ENCODE measurements at places on chromosomes 2 and 18.
A peak's percentile ranks its signal among the peaks of the same experiment; 100 is the strongest.

- no peak for DNase-seq
Observed at GRCh38 chr2:84805250-84805958, 75.5 kb downstream of the TRABD2A start.

- DNase-seq = no peak
Observed at GRCh38 chr2:8486141-8486540, 195.7 kb upstream of the ID2 start.

DNA sequence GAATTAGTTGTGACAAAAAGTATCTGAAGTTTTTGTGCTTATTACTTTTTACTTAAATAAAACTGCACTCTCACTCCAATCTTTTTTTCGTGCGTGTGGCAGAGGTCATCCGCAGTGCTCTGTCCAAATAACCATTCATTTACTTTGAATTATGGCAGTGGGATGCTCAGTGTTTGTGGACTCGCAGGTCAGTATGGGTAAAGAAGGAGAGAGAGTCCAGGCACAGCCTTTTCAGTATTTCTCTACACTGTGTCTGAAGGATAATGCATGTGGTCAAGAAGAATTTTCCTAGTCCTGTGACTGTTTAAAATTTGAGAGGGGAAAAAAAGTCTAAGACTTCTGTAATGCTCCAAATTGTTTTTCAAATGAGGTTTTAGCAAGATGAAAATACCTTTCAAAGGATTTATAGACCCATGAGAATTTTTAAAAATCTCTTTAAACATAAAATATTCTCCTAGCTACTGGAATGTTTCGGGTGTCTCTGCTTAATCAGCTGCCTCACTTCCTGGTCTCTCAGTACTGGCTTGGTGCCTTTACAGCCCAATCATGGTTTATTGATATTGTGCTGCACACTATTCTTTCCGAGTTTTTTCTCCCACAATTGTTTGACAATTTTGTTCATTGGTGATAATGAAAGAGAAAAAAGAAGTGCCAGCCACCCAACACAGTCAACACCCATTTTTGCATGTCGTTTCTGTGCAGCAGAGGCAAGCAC is 453.2 kb downstream of the PTPRM start:
- DNase-seq = no peak

GRCh38 chr18:36534154-36534688 is 236.7 kb downstream of the FHOD3 start:
- DNase-seq = no peak

- no peak for DNase-seq
Observed at GRCh38 chr2:53701221-53701620, 66.4 kb upstream of the CHAC2 start.

GRCh38 chr2:82811946-82812345 is 1647.1 kb downstream of the SUCLG1 start:
- no peak for DNase-seq

DNA sequence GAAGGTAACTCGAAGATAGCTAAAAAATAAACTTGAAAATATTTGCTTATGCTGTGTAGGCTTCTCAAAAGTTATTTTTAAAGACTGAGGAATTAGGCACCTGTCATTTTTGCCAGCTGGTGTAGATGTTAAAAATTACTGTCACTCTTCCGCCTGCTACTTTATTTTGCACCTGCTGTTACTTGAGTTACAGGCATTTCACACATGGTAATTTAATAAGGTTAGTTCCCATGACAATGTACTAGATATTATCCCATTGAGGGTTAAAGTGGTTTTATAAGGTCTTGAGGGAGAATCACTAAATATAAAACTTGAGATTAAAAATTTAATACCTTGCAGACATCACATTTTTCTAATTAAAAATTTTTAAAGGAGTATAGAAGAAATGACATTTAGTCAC is 26.6 kb downstream of the MYL1 start:
- no peak for DNase-seq

- DNase-seq = peak; percentile 55
Observed at GRCh38 chr2:160282063-160282580, 82.0 kb upstream of the ITGB6 start.

GRCh38 chr2:227188292-227188691 is 23.9 kb downstream of the COL4A3 start:
- DNase-seq = no peak

GRCh38 chr2:80242355-80242910 is 62.1 kb downstream of the LRRTM1 start:
- no peak for DNase-seq

- DNase-seq = no peak
Observed at GRCh38 chr2:86039178-86039962, 66.3 kb downstream of the POLR1A start.

DNA sequence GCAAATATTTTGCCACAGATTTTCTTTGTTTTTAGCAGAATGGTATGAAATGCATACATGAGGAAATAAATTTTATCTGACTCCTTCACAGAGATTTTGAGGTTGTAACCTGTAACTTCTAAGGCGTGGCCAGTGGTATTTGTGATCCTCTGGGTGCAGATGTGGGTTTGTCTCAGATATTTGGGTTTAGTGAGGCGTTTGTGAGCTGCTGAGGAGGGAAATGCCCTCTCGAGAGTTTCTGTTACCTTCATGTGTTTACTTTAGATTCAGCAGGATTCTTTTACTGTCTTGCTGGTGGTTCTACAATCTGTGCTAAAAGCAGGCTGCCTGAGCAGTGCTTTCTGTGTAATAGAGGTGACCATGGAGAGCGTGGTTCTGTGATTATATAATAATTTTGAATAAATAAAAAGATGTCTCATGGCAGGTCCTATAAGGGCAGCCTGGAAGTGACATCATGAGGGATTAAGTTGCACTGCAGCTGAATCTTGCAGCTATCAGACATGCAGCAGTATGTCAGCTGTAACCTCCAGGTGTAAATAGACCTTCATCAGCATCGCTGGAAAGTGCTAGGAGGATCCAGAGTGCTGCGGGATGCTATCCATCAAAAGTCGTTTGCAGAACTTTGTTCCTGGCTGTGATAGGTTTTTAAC is 34.1 kb downstream of the TANC1 start:
- DNase-seq = no peak

- DNase-seq = peak; percentile 96
Observed at GRCh38 chr2:177281400-177282180, 17.1 kb upstream of the NFE2L2 start.

GRCh38 chr18:25360301-25360899 is 8.4 kb upstream of the ZNF521 start:
- peak; percentile 79 for DNase-seq

DNA sequence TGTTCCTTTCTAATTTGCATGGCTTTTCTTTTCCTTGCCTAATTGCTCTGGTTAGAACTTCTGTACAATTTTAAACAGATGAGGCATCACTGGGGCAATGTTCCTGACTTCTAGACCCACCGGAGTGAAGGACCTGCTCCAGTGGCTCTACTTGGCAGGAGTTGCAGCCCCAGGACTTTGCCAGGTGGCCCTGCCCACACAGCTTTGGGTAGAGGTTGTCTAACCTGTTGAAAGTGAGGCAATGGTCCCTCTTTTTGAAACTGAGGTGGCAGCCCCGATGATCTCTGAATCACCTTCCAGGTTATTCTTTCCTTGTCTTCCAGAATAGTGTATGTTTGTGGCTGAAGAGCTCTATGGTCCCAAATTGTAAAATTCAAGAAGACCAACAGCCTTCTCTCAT is 29.9 kb upstream of the ZNF512 start:
- no peak for DNase-seq

- DNase-seq = peak; percentile 15
Observed at GRCh38 chr18:14978962-14979535, 231.1 kb downstream of the ANKRD30B start.

- no peak for DNase-seq
Observed at GRCh38 chr2:129654331-129654730, 325.1 kb upstream of the RAB6C start.

DNA sequence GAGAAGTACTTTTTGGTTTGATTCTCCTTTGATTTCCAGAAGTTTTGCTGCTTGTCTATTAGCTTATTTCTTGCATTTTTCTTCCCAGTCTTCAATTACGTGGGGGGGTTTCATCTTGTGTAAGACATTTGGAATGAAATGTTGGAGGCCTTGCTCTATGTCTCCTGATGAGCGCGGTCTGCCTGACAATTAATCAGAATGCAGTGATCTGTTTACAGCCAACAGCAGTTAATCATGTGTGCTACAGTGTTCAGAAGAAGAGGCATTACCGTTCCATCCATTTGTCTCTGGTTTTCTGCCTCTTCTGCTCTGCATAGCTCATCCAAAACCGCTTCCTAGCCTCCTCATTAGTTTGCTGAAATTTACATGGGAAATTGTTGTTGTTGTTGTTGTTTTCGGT is 134.4 kb upstream of the ST6GAL2 start:
- no peak for DNase-seq

GRCh38 chr2:100197631-100198153 is 55.3 kb upstream of the AFF3 start:
- DNase-seq = no peak

DNA sequence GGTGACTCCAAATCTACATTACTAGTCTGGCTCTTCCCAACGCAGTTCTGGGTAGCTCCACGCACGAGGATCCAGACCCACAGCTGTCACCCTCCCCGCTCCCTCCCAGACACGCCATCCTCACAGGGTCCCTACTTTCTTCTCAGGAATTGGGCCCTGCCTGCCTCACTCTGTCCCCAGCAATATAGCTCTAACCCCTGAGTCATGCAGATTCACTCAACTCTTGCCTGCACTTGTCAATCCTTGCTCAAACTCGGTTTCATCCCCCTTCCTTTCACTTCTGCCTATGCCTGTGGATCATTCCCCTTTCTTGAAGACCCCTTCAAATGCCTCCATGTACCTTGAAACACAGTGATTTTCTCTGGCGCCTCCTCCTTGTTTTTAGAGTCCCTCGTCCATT is 5.0 kb downstream of the ST8SIA5 start:
- DNase-seq = no peak

- DNase-seq = no peak
Observed at GRCh38 chr2:45125232-45125631, 116.0 kb upstream of the SIX2 start.

GRCh38 chr2:240105982-240106381 is 30.1 kb downstream of the COPS9 start:
- DNase-seq = no peak

DNA sequence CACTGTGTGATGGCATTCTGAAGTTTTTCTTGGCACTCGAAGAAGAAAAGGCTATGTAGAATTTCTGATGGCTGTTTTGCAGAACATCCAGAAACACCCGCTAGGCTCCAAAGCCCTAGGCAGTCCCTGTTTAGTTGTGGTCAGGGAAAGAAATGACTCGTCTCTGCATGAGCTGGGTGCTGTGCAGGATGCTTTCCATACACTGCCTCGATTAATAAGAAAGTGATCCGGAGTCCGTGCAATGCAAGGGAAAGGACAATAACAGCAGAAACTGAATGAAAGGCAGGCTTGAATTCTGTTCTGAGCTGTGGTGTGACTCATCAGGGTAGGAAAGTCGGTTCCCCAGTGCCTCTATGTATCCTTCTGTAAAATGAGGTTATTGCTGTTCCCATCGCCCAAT is 18.7 kb downstream of the MAPRE3 start:
- DNase-seq = no peak

- no peak for DNase-seq
Observed at GRCh38 chr2:175136334-175137215, 31.4 kb downstream of the ATF2 start.

GRCh38 chr2:43133708-43134570 is 92.5 kb downstream of the ZFP36L2 start:
- peak; percentile 57 for DNase-seq

GRCh38 chr2:26683583-26683982 is 8.9 kb upstream of the KCNK3 start:
- DNase-seq = no peak

DNA sequence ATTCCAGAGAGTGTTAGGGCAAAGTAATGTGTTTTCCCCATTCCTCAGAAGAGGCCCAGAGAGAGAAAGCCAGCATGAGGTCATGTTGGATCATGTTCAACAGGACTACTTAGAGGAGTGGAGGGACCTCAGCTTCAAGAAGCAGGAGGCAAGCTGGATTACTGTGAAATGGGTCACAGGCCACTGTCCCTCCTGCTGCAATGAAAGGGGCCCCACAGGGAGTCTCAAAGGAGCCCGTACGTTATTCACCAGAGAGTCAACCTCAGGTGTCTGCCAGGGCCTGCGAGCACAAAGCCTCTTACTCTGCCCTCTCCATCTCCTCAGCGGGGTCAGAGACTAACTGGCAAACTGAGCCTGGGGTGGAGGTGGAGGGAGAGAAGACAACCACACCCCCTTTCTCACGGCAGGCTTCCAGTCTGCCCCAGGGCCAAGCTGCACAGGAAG is 27.2 kb upstream of the ACYP2 start:
- no peak for DNase-seq

DNA sequence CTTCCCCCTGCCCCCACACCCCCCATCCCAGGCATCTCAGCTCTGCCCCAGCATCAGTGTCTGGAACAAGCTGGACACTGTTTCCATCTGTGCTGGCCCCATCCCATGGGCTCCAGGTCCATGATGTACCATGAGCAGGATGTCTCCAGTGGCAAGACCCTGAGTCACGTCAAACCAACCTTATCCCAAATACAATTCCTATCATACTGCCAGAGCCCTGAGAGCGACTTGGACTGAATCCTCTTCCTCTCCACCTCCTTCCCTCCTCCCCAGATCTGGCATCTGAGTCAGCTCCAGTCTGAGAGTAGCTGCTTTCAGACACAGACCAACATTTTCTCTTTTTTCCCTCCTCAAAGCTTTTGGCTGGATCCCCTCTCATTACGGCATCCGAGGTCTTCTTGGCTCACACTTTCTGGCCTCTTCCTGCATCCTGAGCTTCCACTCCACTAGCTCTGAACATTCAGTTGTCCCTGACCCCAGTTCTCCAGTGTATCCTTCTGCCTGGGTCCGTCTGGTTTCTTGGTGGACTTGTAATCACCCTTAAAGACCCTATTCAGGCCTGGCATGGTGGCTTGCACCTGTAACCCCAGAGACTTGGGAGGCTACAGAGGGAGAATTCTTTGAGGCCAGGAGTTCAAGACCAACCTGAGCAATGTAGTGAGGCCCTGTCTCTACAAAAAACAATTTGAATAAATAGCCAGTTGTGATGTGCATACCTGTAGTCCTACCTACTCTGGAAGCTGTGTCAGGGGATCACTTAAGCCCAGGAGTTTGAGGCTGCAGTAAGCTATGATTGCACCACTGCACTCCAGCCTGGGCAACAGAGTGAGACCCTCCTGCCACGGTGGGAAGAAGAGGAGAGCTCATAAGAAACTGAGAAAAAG is 68.3 kb downstream of the ACKR3 start:
- DNase-seq = no peak

DNA sequence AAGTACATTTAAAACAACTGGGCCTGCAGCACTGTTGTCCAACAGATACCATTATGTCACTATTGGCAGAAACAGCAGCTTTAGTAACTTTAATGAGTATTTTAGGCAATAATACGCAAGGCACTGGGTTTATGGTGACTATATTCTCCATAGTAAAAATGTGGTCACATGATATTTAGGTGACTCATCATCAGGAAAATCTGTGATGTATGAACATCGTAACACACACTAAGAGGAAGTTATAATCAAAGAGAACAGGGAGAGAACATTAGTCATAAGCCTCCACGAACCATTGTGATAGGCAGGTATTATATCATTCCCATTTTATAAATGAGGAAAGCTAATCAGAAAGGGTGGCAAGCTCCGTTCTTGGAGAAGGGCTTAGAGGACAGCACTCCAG is 36.9 kb downstream of the RAPH1 start:
- DNase-seq = peak; percentile 83
